Ascending aorta (tissue), 2 donors: ENCODE measurements at places on chromosomes 3 and 15.

DNA sequence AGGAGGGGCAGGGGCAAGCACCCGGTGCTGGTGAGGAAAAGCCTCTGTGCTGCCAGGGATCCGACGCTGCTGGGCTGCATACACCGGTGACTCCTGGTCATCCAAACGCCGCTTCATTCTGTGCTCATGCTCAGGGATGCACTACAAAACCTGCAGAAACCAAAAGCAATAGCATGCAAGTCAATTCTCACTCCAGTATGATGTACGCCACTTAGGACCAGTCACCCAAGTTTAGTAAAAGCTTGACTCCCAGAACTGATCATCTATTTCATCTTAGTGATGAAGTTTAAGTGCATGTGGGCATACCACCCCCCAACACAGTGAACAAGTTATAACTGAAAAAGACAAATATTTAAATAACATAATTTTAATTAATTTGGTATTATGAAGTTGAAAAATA, 21.2 kb downstream of the SIN3A start:
- H3K27me3 ChIP-seq, result no peaks in the 10 kb centered on the region
- H3K4me3 ChIP-seq, result no peak overlapping the region
- H3K36me3 ChIP-seq, result peaks cover 19% of the 10 kb centered on the region
- DNase-seq, result no peak
- H3K27ac ChIP-seq, result no peak overlapping the region

- H3K4me3 ChIP-seq, result no peak overlapping the region
- no peaks in the 10 kb centered on the region for H3K27me3 ChIP-seq
- H3K36me3 ChIP-seq, result no peaks in the 10 kb centered on the region
- H3K27ac ChIP-seq, result no peak overlapping the region
Observed at GRCh38 chr3:151386056-151386455, 1.5 kb upstream of the P2RY12 start.

- no peaks in the 10 kb centered on the region for H3K27me3 ChIP-seq
- no peak overlapping the region for H3K4me3 ChIP-seq
- no peak for DNase-seq
Observed at GRCh38 chr3:33954956-33955355, 156.5 kb downstream of the PDCD6IP start.

GRCh38 chr15:86919581-86919980, 839.9 kb downstream of the AGBL1 start:
- H3K27ac ChIP-seq, result no peak overlapping the region
- H3K27me3 ChIP-seq, result no peaks in the 10 kb centered on the region
- H3K36me3 ChIP-seq, result no peaks in the 10 kb centered on the region
- DNase-seq, result no peak

DNA sequence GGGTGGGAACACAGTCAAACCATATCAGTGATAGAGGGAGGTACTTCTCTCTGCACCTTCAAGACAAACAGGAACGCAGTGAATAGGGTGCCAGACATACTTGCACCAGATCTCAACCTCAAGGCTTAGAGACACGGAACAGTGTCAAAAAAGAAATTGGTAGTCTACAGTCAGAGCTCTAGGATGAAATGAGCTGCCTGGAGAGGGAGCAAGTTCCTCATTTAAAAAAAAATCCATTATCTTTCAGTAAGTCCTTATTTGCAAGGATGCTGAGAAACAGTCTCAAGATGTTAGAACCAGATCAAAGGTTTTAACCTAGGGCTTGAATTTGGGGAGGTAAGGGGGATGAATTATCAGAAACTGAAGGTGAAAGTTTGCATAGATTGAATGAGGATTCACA, 20.2 kb upstream of the LMCD1 start:
- H3K4me1 ChIP-seq, result peaks cover 11% of the 10 kb centered on the region
- no peaks in the 10 kb centered on the region for H3K36me3 ChIP-seq
- peak overlapping the region; percentile 86 for H3K27ac ChIP-seq

GRCh38 chr15:53875139-53875538, 103.1 kb upstream of the UNC13C start:
- DNase-seq, result no peak
- H3K36me3 ChIP-seq, result no peaks in the 10 kb centered on the region
- no peak overlapping the region for H3K27ac ChIP-seq
- H3K27me3 ChIP-seq, result no peaks in the 10 kb centered on the region

GRCh38 chr15:57133127-57133968, 214.9 kb downstream of the TCF12 start:
- no peaks in the 10 kb centered on the region for H3K36me3 ChIP-seq
- no peak overlapping the region for H3K4me3 ChIP-seq
- H3K27ac ChIP-seq, result no peak overlapping the region
- H3K27me3 ChIP-seq, result no peaks in the 10 kb centered on the region
- no peak for DNase-seq

DNA sequence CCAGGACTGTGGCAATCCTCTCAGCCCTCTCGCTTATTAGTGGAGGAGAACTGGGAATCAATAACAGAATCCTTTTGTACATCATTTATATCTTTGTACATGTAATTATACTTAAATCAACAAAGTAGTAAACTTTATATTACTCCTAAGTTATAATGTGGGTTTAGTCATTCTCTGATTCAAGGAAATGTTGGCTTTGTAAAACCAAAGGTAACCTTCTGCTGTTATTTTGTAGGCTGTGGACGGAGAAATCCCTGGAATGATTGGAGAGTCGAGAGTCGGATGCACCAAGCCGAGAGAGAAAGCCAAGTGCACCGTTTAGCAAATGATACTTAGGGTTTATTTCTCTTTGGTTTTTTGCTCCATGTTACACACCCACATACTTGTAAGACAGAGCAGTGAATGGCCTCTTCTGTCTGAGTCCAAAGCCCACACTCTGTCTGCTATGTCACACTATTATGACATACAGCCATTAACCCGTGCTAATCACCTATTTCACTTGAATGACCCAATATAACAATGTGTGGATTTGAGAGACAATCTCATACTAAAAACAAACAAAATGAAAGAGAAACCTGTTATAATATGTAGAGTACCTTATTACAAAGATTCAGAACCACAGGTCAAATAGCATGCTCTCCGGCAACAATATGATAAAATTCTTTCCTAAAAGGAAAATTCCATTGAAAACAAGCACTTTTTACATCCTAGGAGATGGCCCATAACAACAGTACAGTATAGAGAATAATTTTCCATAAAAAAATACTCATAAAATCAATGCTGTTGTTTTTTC, 72.2 kb downstream of the MECOM start:
- no peaks in the 10 kb centered on the region for H3K36me3 ChIP-seq
- peaks cover 5% of the 10 kb centered on the region for H3K4me1 ChIP-seq
- H3K4me3 ChIP-seq, result peak overlapping the region; percentile 14
- no peak for DNase-seq
- peak overlapping the region; percentile 86 for H3K27ac ChIP-seq

DNA sequence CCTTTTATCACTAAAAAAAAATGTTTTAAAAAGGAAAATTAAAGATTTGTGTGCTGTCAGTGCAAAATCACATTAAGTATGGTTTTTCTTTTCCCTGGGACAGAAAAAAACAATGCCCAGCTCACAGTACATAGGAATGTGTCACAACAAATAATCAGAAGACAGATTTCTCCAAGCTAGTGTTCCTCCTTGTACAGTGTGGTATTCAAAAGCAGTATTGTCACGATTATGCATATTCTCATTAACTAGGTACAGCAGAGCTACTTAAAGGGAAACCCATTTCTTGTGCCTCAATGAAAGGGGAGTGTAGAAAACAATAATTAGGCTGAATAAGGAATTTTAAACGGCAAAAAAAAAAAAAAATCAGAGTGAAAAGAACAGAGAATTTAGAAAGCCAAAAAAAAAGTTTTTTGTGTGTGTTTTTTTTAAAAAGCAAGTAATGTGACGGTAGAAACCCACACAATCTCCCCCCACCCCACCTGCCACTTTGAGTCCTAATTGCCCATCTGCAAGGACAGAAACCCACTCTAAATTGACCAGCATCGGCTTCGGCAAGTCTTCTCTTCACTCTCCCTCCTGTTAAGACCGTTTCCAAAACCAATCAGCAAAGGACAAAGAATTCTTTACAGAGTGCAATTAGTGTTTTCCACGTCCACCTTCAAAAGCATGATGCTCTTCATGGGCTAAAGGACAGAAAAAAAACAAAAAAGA, 41.0 kb downstream of the EIF4E3 start:
- H3K4me3 ChIP-seq, result no peak overlapping the region
- DNase-seq, result no peak
- no peak overlapping the region for H3K27ac ChIP-seq
- H3K36me3 ChIP-seq, result no peaks in the 10 kb centered on the region

DNA sequence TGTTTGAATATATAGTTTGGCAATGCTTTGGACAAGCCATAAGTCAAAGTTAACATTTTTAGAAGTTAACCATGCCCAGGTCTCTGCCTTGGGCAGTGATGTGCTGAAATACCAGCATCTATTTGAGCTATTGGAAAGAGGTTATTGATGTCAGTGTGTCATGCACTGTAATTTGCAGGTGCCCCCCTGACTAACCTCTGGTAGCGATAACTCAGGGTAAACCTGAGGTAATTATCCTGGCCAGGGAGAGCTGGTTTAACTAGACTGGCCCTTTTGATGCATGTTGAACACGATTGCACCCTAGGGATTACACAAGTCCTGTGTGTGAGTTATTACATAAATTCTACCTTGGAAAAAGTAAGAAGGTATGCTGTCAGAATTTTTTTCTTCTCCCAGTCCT, 455.8 kb upstream of the WNT5A start:
- no peak overlapping the region for H3K4me3 ChIP-seq
- no peaks in the 10 kb centered on the region for H3K27me3 ChIP-seq
- H3K36me3 ChIP-seq, result no peaks in the 10 kb centered on the region

DNA sequence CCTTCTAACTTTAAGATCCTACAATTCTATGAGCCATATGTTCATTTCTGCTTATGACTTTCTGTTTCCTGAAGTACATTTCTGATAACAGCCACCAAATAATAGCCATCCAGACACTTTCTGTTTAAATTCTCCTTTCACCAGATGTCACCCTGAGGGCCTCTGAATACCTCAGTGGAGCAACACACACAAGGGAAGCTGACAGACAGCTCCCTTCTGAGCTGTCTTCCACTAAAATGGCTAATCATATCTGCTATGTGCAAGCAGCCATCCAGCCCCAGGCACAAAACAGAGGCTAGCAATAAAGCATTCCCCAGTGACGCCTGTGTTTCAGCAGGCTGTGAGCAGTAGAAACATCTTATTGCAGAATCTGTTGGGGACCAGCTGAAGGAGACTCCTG, 666.6 kb upstream of the UBE2E2 start:
- no peaks in the 10 kb centered on the region for H3K36me3 ChIP-seq
- H3K27me3 ChIP-seq, result no peaks in the 10 kb centered on the region
- H3K4me3 ChIP-seq, result no peak overlapping the region
- H3K4me1 ChIP-seq, result no peaks in the 10 kb centered on the region

DNA sequence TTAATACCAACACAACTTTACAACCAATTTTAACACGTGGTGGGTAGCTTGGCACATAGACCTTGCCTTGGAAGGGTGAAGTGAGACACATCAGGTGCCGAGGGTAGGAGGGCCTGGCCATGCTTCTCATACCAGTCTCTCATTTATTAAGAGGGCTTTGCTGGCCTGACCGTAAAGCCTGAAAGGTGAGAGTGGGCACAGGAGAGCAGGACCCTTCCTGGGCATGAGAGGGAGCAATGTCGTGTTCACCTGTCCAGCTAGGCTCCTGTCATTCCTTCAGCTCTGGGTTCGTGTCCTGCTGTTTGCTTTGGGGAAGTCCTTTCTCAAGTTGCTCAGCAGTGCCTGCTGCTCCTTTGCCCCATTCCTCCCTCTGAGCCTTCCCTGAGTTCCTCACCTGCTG, 294.4 kb downstream of the EPHB1 start:
- no peak overlapping the region for H3K4me3 ChIP-seq
- no peaks in the 10 kb centered on the region for H3K36me3 ChIP-seq
- DNase-seq, result no peak

DNA sequence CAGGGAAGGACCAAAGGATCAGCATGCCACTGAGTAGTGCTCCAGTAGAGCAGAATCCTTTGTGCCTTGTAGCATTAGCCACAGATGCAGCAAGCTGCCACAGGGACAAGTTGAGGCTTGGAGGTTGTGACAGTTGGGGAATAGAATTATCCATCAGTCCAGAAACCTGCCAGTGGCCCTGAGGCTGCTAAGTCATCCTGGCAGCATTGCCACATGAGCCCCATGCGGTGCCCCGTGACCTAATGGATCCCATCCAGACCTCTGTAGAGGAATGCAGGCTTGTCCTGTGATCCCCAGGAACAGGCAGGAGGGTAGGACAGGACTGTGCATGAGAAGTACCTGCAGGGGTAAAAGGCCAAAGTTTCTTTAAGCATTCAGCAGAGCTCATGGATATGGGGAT, 51.7 kb downstream of the BOC start:
- peaks cover 16% of the 10 kb centered on the region for H3K4me1 ChIP-seq
- H3K4me3 ChIP-seq, result no peak overlapping the region
- H3K36me3 ChIP-seq, result no peaks in the 10 kb centered on the region
- H3K27me3 ChIP-seq, result no peaks in the 10 kb centered on the region
- DNase-seq, result no peak

- no peaks in the 10 kb centered on the region for H3K27me3 ChIP-seq
- H3K36me3 ChIP-seq, result no peaks in the 10 kb centered on the region
- H3K4me1 ChIP-seq, result no peaks in the 10 kb centered on the region
- no peak for DNase-seq
- H3K4me3 ChIP-seq, result no peak overlapping the region
Observed at GRCh38 chr3:69115731-69116130, 6.7 kb downstream of the LMOD3 start.

- H3K27me3 ChIP-seq, result no peaks in the 10 kb centered on the region
- H3K4me1 ChIP-seq, result no peaks in the 10 kb centered on the region
Observed at GRCh38 chr15:27359586-27359985, 388.6 kb downstream of the GABRG3 start.

DNA sequence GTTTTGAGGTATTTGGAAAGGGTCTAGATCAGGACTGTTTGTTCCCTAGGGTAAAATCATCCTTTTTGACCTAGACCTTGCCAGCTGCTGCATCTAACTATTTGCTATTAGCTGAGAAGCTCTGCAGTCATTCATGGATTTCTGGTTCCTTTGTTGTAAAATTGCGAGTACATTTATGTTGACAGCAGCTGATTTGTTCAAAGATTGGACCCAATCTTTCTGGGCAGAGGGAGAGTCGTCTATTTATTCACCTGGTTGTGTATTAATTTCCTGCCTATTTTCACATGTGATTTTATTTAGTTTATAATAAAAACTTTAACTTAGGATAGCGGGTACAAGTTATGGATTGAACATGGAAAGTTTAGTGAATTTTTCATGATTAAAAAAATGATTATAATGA, 236.3 kb downstream of the CNTN4 start:
- H3K27me3 ChIP-seq, result no peaks in the 10 kb centered on the region
- DNase-seq, result no peak
- no peaks in the 10 kb centered on the region for H3K4me1 ChIP-seq
- no peak overlapping the region for H3K4me3 ChIP-seq
- H3K27ac ChIP-seq, result no peak overlapping the region

DNA sequence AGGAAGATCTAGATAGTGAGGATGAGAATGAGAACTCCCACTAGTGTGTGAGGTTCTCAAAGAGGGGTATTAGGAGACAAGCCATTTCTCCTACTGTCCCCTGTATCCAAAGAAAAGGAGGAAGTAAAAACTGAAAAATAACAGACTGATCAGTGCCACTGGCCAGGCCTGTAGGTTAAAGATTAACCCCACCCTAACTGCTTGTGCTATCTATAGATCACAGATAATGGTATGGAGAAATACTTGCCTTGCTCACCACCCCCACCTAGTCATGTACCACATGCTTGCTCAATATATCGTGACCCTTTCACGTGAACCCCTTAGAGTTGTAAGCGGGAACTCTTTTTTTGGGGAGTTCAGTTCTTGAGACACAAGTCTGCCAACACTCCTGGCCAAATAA, 519.7 kb upstream of the FRG2C start:
- H3K36me3 ChIP-seq, result no peaks in the 10 kb centered on the region
- no peak for DNase-seq
- no peak overlapping the region for H3K4me3 ChIP-seq
- H3K27me3 ChIP-seq, result no peaks in the 10 kb centered on the region
- no peaks in the 10 kb centered on the region for H3K4me1 ChIP-seq
